ENCODE measurements at places on chromosomes 16 and 17.

- no peak for DNase-seq
These were observed 37.6 kb upstream of the RPL38 start for GRCh38 chr17:74165797-74166365.

DNA sequence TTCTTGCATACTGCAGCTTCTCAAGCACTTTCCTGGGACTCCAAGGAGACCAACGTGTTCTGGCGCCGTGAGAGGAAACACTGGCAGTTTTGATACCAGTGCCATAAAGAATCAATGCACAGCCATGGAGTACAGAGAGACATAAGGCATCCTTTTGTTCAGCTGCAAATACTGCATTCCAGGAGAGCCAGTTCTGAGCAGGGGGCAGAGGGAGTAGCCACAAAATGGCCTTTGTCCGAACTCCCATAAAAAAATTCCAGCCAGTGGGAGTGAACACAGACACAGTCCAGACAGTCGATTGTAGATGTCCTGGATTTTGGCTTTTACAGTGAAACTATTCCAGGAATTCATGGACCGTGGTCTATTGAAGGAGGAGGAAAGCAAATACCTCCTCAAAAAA is 36.2 kb upstream of the TEKT3 start:
- DNase-seq = no peak

DNA sequence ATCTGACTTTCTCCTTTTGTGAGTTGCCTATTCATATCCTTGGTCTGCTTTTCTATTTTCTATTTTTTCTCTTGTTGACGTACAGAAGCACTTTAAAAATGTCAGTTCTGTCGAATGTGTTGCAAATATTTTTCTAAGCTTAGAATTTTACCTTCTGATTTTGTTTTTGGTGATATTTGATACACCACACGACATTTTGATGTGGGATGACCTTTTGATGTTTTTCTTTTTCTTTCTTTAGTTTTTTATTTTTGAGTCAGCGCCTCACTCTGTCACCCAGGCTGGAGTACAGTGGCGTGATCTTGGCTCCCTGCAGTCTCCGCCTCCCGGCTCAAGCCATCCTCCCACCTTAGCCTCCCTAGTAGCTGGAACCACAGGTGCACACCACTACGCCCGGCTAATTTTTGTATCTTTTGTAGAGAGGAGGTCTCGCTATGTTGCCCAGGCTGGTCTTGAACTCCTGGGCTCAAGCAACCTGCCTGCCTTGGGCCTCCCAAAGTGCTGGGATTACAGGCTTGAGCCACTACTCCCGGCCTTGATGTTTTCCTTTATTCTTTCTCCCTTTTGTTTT is 39.6 kb downstream of the WSB1 start:
- DNase-seq = no peak

DNA sequence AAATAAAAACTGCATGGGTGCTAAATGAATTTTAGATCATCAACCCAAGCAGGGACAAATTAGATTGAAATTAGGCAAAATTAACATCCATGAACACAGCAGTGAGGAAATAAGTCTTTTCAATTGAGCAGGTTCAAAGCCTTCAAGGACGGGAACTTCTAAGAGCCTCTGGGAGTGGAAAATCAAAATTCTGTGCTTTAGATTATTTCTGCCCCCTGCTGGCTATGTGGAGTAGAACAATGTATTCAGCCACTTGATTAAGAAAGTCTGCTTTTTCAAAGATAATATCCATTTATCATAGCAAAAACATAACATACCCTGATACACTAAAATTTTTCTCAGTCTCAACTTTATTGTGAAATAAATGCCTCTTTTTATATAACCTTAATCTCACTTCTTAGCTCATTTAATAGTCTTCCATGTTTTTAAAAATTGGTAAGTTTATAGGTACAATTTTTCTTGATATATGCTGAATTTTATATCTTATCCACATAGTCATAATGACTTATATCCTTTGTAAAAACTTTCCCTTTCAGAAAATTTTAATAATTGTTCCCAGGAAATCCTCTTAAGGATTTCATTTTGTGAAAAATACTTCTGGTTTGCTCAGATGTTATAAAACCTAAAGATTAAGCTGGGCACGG is 28.1 kb upstream of the NOL11 start:
- DNase-seq = peak; percentile 70

Data from inflammatory macrophage treated with lipopolysaccharide for 4 hours (primary cell).